Glomerular endothelial cell (primary cell): ENCODE measurements at places on chromosomes 4 and X. TPM values are rescaled to one million over a fixed set of nuclear protein-coding genes. Genes with fewer than 3 reads are reported as not detected.

The ASB12 gene
- total RNA-seq, result 2.0 TPM in 1 of 2 replicates, not detected in the other

The OCIAD2 gene
- total RNA-seq, result 58.9 and 101 TPM in 2 replicates

The PDS5A gene
- total RNA-seq, result 53.5 and 71.8 TPM in 2 replicates

The GSPT2 gene
- total RNA-seq, result 7.2 and 8.1 TPM in 2 replicates

The DCHS2 gene
- not detected in 2 replicates for total RNA-seq

The CHRDL1 gene
- 0.58 and 4.0 TPM in 2 replicates for total RNA-seq

The REELD1 gene
- total RNA-seq, result not detected in 2 replicates

DNA sequence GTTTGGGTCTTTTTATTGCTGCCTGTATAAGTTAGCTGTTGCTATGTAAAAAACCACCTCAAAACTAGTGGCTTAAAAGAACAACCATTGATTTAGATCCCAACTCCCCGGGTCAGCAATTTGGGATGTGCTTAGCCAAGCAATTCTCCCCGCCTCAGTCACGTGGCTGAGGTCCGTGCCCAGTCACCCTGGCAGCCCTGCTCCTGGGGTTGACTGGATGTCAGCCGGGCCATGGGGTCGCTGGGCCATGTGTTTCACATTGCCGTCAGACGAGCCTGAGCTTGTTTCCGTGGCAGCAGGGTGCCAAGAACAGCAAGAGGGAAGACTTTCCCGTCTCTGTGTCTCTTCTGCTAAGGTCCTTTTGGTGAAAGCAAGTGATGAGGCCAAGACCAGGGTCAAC is 345.7 kb upstream of the FAT1 start:
- no peak for DNase-seq

- no peak for DNase-seq
Observed at GRCh38 chr4:137421796-137422195, 110.5 kb downstream of the PCDH18 start.

DNA sequence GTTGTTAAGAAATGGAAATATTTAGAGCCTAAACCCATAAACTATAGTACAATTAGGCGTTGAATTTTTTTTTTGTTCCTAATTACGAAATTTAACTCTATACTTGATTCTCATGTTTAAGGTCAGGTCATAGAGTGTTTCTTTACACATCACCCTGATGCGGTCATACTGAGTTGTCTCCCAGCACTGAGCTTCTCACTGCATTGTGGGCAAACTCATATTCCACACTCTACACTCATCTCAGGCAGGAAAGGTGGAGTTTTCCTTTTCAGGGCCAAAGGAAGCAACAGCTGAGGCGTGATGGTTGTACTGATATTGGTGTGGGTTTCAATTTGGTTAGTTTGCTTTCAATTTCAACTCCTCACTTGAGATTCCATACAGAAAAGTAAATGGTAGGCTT is 75.4 kb downstream of the FAT4 start:
- DNase-seq, result no peak

GRCh38 chr4:2286904-2287593 is 25.1 kb upstream of the MXD4 start:
- no peak for DNase-seq

DNA sequence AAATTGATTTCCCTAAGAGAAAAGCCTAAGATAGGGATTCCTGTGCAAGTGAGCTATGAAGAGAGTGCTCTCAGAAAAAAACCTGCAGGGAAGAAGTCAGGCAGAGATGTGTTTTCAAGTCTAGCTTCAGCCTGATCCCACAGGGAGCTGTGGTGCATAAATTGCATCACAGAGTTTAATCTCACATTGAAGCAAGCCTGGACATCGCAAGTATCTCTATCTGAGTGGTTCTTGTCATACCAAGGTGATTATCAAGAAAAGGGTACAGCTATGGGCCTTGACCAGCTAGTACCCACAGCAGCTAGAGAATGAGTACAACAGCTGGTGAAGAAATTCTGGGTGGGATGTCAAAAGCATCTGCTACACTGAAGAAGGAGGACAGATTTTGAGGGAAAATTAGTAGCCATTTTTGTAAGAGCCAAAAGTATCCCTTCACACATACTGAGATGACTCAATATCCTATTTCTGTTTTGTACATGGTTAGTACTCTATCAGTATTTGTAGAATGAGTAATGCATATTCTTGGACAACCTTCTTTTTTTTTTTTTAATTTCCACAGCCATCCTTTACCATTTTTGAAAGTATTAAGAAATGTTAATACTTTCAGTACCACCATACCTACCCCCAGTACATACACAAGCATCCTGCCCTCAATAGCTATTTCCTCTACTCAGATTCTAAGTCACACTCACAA is 708.9 kb downstream of the IL1RAPL1 start:
- DNase-seq, result no peak

DNA sequence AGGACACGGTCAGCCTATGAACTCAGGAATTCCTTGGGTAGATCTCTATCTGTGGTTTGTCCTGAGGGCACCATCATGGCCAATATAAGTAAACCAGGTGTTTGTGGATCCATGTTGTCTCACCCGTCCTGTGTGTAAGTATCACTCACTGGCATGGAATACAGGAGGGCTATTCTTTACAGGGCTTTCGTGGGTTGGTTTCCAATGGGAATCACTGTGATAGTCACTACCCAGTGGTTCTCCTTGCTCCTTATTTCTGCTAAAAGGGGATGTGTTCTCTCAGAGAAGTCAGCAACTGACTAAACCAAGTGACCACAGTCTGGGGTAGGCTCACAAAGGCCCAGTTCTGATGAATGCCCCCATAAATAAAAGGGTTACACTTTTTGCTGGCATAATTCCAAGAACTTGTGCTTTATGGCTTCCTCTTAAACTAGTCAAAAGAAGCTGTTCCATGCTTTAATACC is 236.7 kb upstream of the JADE1 start:
- DNase-seq, result no peak

GRCh38 chr4:3364199-3364598 is 71.4 kb downstream of the RGS12 start:
- no peak for DNase-seq

DNA sequence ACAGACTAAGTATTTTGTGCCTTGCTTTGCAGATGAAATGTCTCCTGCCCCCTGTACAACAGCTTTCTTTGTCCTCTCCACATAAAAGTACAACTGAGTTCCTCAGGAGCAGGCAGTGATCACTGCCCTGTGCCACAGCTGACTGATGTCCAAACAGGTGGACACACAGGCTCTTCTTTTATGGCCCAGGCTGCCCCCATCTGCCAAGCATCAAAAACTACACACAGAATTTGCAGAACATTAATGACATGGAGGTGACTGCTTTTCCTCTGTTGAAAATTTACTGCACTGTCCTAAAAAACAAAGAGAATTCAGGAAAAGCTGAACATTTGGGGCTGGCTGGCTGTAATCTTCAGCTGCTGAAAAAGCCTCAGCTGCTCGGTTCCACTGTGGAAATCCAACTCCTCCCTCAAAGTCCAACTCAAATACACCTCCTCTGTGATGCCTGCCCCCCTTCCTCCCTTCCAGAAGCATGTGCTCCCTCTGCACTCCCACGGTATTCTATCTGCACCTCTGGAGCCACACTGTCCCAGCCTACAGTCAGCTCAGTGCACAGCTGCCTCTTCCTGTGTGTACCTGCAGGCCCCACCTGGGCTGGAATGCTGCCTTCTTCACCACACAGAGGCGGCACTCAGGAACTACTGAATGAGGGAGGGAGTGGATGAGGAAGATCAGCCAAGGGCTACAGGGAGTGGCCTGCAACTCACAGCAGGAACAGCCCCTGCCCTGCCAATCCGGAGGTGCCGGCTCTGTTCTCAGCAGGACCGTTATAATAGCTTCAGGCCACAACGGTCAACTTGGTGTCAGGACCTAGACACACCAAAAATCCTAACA is 10.3 kb downstream of the AFAP1 start:
- no peak for DNase-seq

DNA sequence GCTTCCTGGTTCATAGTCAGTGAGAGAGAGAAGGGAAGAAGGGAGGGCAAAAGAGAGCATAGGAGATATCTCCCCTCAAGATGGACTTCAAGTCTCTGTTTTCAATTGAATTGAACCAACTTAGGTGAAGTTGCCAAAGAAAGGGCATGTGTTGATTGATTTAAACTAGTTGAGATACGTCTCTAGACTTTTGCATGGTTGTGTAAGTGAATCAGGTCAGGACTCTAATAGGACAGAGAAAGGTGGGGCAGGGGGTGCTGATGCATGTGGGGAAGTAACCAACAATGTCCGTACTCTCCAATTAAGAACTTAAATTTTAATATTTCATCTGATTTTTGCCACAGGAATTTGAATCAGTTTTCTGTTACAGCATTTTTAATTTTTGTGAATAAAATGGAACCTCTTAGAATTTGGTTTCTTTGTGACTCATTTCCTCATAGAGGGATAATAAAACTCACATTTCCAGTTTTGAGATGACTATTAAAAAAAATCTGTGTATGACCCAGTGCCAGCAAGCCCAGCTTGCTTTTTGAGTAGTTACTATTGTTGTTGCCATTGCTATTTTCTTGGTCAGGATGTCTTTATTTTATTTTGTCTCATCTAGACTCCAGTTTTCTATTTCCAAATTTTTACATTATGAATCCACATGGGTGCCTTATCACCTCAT is 37.3 kb downstream of the SLIT2 start:
- no peak for DNase-seq
